ENCODE measurements at places on chromosomes 6 and 20.

DNA sequence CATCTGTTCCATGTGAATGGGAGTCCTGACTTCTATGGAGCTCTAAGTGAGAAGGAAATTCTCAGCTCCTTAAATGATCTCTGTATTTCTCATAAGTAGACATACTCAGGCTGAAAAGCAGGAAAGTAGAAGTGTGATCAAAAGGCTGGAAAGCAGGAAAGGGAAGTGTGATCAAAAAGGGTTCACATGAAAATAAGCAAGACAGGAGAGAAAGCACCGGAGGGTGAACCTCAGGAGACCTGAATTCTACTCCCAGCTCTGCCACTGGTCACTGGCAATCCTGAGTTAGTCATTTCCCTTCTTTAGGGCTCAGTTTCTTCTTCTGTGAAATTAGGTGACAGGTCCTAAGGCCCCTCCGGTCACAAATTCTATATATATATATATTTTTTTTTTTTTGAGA lies 55.5 kb upstream of the TRERF1 start:
- DNase-seq: no peak

GRCh38 chr6:89364586-89364985 lies 12.1 kb upstream of the UBE2J1 start:
- DNase-seq: no peak

- no peak for DNase-seq
Observed at GRCh38 chr6:20670750-20671149, 136.5 kb downstream of the CDKAL1 start.

- peak; percentile 5 for DNase-seq
Observed at GRCh38 chr6:158783851-158784250, 35.3 kb downstream of the EZR start.

DNA sequence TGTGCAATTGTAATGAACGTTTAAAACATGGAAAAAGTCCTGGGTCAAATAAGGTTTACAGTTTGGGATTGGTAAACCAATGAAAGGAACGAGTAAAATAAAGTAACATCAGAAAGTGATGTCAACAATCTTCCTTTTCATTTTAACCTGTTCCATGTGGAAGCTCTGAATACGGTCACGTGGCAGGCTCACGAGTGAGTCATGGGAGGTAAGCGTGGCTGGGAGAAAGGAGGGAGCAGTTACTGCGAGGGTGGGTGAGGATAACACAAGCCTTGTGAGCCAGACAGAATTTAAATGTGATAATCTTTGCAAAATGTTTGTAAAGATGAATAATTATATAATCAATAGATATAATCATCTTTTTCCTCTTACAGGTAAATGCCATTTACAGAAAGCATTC lies 171.3 kb upstream of the HDAC2 start:
- no peak for DNase-seq

DNA sequence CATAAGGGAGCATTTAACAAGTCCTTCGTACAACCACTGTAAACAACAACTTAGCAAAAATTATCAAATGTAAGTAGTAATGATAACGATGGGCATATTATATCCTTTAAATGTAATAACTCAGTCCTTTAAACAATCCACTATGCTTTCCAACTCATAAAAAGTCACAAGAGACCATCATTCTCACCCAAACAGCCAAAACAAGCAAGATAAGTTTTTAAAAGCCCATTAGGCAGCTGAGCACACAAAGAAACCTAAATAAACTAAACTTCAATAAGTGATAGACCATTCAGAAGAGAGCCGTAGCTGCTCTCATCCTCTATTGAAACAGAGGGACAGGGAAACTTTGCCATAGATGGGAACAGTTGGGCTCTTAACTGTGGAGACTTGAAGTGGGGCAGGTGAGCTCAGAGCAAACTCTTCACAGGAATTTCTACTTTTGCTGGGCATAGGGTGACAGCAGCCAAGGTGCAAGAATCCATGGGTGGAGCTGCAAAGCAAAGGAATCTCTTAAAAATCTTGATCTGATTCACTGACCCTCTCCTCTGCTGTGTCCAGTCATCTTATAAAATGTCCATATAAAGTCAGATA lies 22.5 kb downstream of the RAB22A start:
- no peak for DNase-seq

DNA sequence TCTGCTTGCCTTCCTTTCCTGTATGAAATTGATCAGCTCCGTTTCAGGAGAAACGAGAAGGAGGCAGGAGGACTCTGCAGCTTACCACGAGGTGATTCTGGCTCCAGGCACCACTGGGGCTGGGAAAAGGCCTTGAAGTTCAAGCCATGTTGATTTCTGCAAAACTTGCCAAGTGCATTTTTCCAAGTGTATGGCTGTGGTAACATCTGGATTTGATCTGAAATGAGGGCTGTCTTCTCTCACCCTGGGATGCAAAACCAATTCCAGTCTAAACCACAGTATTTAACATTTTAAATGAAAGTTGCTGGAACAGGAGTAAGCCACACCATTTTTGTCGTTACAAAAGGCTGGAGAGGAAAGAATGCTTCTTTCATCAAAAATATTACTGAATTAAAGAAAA lies 36.1 kb upstream of the FAM210B start:
- no peak for DNase-seq

- DNase-seq: no peak
Observed at GRCh38 chr6:106569428-106569827, 59.9 kb downstream of the RTN4IP1 start.

DNA sequence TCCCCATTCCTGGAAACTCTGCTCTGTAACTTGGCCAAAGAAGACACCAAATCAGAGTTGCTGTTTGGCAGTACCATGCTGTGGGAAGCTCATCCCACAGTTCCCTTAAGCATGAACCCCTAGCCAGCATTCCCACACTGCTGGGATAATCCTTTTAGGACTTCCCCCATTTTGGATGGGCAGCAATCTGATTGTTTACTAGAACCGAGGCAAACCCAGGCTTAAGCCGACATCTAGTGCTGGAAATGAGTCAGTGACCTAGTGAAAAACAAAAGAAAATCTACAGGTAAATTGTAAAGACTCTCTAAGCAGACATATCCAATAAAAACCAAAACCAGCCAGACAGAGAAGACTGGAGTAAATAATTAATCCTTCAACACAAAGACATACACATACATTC lies 5.2 kb downstream of the DNAH8 start:
- no peak for DNase-seq

GRCh38 chr6:134529921-134530320 lies 212.0 kb upstream of the SGK1 start:
- no peak for DNase-seq

DNA sequence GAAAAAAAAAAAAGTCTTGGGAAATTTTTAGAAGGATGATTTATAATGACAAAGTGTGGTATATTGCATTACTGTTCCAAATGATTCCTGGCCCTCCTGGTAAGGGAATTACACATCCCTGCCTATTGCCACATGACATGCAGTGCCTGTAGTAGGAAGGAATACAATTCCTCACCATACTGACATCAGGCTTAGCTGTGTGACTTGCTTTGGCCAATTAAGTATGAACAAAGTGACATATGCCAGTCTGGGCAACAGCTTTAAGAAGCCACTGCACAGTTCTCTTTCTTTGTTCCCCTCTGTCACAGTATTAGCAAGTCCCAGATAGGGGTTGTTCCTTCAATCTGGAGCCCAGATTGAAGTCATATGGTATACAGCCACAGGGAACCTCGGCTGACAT lies 100.5 kb downstream of the KIF13A start:
- DNase-seq: no peak

- DNase-seq: no peak
Observed at GRCh38 chr20:47905628-47906347, 120.5 kb upstream of the SULF2 start.

GRCh38 chr6:157187182-157188083 lies 135.9 kb downstream of the TMEM242 start:
- peak; percentile 51 for DNase-seq

DNA sequence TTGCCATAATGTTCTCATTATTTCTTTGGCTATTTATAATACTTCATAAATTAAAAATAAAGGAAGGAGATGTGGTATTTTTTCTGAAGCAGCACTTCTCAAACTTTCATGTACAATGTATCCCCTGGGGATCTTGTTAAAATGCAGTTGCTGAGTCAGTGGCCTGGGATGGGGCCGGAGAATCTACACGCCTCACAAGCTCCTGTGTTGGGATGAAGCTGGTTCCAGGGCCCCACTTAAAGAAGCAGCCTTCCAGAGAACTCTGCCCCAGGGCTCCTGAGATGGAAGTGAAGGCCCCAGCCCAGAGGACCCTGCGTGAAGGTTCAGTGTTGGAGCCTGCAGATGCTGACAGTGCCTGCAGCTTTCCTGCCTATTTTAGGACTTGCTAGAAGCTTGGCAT lies 40.1 kb upstream of the SLC23A2 start:
- DNase-seq: peak; percentile 29

DNA sequence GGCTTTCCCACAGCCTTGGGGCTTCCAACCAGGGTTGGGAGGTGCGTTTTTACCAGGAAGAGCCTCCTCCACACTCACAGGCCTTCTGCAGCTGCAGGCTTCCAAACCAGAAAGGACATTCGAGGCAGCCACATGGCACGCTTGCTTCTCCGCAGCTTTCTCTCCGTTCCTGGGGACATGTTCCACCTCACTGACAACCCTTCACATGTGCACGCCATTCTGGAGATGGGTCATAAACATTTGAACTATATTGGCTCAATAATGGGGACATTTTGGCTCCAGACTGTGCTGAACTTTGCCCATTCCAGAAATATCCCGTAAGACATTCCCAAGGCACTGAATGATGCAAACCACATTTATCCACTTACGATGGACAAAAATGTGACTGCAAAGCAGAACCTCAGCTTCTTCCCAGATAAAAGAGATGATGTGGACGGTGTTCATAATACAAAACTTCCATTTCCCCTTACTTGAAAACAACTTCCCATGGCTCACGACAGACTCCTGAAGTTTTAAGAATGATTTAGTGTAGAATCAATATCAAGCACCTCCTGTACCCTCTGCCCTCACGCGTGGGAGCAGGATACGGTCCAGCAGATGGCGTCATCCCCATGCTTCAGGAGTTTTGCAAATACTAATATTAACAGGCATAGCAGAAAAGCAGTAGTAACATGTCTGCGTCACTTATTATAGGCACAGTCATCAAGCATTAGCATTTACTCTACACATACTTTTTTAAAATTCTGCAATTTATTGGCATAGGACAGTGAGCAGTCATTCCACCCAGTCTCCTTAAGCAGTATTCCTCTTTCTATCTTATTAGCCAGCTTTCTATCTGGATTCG lies 25.4 kb upstream of the FOXF2 start:
- DNase-seq: peak; percentile 58
